NCI-H1436 treated with DMSO at 0.1 percent for 48 hours (cell line): ENCODE measurements at places on chromosomes 5 and 9.

- DNase-seq = peak; percentile 96
Measured at GRCh38 chr5:72691751-72692150, 124.7 kb upstream of the TNPO1 start.

DNA sequence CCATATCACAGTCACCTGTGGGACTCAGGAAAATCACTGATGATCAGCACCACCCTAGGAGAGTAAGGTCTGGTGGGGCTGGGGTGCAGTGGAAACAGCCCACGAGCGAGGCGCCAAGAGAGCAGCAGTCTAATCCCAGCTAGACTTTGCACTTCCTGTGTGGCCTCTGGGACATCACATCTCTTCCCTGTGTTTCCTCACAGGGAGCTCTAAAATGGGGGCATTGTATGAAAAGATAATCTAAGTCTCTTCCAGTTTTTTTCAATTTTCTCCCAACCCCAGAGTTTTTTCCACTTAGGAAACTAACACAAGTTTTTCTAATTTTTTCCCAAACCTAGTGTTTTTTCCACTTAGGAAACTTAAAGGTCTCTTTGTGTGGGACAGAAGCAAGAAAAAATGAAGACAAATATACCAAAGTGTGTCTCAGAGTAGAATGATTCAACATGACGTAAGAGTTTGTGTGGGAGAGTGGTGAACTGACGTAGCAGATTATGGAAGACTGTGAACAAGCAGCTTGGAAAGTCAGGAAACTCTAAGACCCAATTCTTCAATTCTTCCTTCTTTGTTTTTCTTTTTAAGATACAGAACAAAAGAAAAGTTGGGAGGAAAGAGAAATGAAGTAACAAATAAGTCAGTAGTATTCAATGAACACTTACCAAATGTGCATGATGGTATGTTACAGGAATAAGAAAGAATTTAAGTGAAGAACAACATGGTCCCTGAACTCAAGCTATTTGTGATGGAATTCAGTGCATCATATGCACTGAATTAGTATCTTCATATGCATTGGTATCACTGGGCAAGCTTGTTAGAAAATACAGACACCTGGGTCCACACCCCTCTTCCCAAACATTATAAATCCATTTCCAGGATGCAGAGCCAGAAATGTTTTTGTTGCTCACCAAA, 51.3 kb downstream of the LHFPL2 start:
- DNase-seq = no peak

GRCh38 chr9:38066914-38067858, 1.8 kb downstream of the SHB start:
- no peak for DNase-seq

GRCh38 chr5:17019324-17019723, 83.2 kb upstream of the MYO10 start:
- no peak for DNase-seq

- no peak for DNase-seq
Measured at GRCh38 chr9:20611691-20612287, 10.5 kb downstream of the MLLT3 start.

GRCh38 chr5:10478436-10478835, 36.8 kb downstream of the ROPN1L start:
- no peak for DNase-seq

DNA sequence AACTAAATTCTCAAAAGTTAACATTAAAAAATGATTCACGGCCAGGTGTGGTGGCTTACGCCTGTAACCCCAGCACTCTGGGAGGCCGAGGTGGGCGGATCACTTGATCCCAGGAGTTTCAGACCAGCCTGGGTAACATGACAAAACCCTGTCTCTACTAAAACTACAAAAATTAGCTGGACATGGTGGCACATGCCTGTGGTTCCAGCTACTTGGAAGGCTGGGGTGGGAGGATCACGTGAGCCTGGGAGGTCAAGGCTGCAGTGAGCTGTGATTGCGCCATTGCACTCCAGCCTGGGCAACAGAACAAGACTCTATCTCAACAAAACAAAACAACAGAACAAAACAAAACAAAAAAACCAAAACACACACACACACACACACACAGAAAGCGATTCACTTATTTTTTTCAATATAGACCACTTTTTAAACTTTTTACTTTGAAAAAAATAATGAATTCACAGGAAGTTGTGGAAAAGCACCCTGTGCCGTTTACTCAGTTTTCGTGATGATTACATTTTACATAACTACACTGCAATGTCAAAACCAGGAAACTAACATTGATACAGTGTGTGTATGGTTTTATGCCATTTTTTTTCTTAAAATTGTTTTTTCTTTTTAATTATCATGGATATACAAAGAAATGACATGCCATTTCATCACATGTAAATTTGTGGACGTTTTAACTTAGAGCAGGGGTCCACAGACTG, 73.7 kb downstream of the TENT4A start:
- no peak for DNase-seq

DNA sequence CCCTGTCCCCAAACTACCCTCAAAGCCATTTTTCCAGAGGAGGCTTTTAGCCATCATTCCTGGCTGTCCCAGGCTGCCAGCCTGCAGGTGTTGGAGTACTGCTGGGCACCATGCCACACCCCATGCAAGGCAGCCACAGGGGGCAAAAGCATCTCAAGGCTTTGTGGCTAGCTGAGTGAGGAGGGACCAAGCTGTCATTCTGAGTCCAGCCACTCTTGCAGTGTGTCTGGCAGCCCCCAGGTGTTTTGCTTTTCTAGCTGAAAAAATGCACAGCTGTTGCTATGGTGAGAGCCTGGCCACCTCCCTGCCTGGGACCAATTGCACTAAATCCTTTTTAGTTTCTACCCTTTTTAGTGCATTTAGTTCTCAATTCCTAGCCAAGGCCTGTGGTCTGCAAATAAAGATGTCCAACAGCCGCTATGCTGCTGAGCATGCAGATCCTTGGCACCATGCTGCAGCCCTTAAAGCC, 50.4 kb upstream of the PTGS1 start:
- DNase-seq = no peak

DNA sequence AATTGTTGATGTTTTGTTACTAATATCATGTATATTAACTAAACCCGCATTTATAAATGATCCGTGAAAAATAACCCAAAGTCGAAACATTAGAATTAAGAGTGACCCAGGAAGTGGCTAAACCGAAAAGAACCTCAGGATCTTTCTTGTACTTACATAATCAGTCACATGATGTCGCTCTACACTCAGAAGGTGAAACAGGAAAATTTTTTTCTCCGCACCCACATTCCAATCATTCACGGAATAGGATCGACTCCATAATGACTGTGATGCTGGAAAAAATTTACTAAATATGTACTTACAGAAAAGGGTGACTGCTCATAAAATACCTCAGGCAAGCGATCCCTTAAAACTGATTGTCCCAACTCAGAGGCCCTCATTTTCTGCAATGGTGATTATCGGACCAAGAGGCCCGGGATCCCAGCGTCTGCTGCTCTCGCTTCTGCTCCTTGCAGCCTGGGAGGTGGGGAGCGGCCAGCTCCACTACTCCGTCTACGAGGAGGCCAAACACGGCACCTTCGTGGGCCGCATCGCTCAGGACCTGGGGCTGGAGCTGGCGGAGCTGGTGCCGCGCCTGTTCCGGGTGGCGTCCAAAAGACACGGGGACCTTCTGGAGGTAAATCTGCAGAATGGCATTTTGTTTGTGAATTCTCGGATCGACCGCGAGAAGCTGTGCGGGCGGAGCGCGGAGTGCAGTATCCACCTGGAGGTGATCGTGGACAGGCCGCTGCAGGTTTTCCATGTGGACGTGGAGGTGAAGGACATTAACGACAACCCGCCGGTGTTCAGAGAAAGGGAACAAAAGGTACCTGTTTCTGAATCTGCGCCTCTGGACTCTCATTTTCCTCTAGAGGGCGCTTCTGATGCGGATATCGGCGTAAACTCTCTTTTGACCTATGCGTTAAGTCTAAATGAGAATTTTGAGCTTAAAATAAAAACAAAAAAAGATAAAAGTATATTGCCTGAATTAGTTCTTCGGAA, at the start of gene PCDHA12:
Gene PCDHA12, plus strand, starts transcription at position 224 of the 981 bp plus-strand sequence. Its CDS starts 165 bp downstream, at position 389.
- DNase-seq = no peak

DNA sequence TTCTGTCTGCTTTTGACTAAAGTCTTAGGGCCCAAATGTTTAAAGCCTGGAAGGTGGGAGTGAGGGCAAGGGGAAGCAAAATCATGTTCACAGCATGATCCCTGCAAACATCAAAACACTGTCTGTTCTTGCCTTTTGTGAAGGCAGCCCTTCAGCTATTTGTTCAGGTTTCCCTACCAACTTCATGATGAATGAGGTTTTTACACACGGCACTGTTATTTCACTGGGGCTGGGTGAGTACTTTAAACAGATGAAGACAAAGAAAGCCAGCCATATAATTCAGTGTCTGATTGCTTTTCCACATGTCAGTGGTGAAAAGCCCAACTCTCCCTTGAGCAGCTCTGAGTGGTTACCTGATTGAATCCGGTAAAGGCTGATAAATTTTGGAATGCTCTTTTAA, 224.7 kb upstream of the GRAMD2B start:
- no peak for DNase-seq

DNA sequence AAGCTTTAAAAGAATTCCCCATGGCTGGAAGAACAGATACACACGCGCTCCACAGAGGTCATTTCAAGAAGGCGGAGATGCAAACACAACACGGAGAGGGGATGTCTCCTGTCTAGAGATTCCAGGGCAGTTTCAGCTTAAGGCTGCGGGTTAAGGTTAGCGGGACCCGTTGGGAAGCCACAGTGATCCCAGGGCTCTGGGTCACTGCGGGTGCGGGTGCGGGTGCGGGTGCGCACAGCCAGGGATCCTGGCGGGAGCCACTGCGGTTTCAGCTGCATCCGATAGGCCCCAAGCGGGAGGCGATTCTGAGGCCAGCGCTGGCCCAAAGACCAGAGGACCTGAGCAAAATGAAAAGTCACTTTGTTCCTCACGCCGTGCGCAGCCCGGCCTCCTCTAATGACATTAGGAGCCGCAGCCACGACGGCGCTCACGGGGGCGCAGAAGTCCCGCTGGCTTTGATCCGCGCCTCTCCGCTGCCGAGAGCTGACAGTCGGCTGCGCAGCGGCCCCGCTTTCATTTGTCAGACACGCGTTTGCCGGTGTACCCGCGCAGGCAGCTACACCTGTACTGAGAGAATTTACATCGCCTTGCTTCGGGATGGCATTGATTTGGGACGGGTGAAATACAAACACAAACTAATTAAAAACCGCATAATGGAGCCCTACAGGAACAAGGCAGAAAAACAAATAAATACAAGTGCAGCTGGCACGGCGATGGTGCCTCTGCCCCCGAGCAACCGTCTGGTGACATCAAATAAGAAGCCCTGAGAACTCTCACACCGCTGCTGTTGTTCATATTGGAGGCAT, 5.3 kb upstream of the IRX1 start:
- no peak for DNase-seq

GRCh38 chr5:154849791-154850201, 607 bp downstream of the FAXDC2 start:
- no peak for DNase-seq

DNA sequence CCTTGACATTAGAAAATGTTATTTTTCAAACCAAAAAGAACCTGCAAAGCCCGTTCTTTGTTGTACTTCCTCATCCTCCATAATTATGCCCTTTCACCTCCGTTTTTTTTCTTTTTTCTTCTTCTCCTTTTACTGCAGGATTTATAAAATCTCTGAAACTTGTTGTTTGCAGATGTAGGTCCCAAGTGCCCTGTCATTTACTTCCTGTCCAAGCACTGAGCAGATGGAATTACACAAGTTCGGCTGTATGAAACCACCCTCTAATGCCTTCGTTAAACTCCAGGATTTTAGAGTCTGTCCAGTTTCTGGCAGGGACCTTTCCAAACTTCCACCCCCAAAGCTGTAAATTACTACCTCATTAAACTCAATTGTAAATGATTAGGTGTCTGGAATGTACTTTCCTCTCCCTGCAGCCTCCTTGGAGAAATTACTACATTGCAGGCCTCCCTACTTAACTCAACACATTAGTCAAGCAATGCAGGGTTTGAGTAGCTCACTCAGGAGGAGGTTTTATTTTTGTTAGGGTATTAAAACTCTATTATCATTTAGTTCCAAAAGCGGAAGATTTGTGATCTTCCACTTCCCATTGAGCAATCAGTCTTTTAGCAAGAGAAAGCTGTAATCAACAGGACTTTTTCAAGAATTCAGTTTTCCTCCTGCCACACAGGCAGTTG, 125.6 kb upstream of the LPAR1 start:
- no peak for DNase-seq

GRCh38 chr5:126736141-126736540, 40.8 kb upstream of the LMNB1 start:
- no peak for DNase-seq

DNA sequence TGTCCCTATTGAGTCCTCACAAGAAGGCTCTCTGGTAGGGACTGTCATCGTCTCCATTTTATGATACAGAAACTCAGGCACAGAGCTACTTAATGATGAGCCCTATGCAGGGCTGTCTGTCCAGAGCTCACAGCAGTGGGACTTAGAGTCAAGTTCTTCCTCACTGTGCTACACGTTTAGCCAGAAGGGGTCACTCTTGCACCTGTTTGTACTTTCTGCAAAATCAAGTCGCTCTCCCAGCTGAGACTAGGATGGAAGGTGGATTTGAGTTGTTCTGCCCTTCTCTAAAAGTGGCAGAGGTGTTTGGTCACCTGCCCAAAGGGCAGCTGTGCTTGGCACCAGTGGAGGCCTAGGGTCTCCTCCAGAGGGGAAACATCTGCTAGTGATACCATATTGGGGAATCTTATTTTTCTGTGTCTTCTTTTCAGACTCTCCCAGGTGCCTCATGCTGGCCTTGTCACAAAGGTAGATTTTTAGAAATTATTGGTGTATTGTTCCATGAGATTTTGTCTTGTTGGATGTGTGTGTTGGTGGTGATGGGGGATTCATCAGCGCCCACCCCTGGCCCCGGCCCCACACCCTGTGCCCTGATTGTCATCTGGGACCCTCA, 104.2 kb downstream of the PPARGC1B start:
- DNase-seq = no peak

GRCh38 chr5:107381189-107381856, 289.4 kb downstream of the EFNA5 start:
- no peak for DNase-seq

DNA sequence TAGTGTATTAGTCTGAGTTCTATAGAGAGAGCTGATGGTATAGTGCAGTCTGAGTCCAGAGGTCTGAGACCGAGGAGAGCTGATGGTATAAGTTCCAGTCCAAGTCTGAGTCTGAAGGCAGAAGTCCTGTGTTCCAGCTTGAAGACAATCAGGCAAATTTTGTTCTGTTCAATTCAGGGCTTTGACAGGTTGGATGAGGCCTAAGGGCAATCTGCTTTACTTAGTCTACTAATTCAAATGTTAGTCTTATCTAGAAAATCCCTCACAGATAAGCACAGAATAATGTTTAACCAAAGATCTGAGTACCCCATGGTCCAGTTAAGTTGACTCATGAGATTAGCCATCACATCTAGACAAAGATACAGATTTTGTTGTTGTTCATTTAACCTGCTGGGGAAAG, 303.0 kb upstream of the KLF4 start:
- no peak for DNase-seq

GRCh38 chr5:127666043-127666716, 17.3 kb downstream of the CTXN3 start:
- DNase-seq = no peak
